ENCODE measurements at places on chromosomes 13 and 19.

DNA sequence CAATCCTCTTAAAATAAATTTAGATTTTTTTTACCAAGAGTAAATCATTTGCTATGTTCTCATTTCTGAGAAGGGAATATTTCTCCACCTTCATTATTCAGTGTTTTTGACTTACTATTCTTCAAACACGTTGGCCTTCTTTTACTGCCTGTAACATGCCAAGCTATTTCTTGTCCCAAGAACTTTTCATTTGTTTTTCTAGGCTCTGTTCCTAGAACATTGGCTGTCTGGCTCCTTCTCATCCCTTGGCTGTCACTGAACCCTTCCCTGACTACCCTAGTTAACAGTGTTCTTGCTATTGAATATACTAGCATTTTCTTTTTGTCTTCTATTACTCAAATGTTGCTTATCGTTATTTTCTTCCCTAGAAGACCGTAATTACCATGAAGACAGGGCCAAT, 248.1 kb downstream of the ITGBL1 start:
- no peak for DNase-seq

DNA sequence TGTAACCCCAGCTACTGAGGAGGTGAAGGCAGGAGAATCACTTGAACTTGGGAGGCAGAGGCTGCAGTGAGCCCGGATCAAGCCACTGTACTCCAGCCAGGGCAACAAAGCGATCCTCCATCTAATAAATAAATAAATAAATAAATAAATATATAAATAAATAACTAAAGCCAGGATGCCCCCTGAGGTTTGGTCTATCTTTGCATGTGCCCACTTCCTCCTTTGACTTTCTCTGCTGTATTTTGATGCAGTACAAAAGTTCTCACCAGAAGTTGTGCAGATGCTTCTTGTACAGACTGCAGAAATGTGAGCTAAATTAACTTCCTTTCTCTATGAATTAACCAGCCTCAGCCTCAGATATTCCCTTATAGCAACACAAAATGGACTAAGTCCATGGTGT, 6.5 kb upstream of the N4BP2L2 start:
- no peak for DNase-seq

DNA sequence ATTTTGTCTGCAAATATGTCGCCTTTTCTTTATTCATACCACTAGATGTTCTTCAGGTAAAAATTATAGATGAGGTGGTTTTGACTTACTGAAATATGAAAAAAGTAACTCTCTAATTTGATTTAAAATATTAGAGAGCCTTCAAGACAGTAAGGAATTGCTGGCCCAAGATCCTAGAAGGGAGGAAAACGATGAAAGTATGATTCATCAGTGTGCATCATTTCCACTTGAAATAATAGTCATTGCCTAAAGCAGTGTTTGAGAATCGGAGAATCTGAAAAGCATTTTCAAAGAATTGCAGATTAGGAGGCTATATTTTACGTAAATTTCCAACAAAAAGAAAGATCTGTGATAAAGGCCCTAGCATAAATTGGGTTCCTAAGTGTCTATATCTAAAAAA, 1707.9 kb upstream of the PRR20A start:
- no peak for DNase-seq

- DNase-seq = no peak
Measured at GRCh38 chr19:53461866-53462265, 5.7 kb upstream of the ZNF813 start.

DNA sequence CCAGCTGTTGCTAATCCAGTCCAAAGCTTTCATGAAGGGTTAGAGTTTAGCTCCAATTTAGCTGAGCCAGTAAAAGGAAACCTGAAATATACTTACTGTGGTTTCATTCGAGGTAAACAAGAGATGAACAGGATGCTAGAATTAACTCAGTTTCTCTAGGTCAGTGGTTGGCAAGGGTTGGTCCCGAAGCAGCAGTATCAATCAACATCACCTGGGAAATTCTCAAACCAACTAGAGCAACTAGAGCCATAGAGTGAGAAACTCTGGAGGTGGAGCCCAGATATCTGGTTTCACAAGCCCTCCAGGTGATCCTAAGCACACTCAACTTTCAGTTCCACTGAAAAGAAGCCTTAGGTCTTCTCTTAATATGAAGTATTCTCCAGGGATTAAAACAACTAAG, 376.7 kb downstream of the OXGR1 start:
- no peak for DNase-seq

All from stimulated activated CD8-positive, alpha-beta memory T cell treated with anti-CD3 and anti-CD28 coated beads, Interleukin-7, amount 100 ng/mL, for 4 hours (primary cell).